ENCODE measurements at places on chromosomes 4 and X. TPM values are rescaled to one million over a fixed set of nuclear protein-coding genes. Genes with fewer than 3 reads are reported as not detected.

Gene VSIG1
- 2.4 TPM for total RNA-seq

Gene MAP3K15
- total RNA-seq, result 2.1 TPM

Gene ATP2B3
- total RNA-seq, result 0.21 TPM

Gene NUDT11
- total RNA-seq, result 3.6 TPM

Gene IL13RA2
- total RNA-seq, result 3.3 TPM

Gene EBP
- 41.5 TPM for total RNA-seq

Gene TBCK
- total RNA-seq, result 29.7 TPM

Gene SH3RF1
- 33.1 TPM for total RNA-seq

Gene WAS
- 8.1 TPM for total RNA-seq

DNA sequence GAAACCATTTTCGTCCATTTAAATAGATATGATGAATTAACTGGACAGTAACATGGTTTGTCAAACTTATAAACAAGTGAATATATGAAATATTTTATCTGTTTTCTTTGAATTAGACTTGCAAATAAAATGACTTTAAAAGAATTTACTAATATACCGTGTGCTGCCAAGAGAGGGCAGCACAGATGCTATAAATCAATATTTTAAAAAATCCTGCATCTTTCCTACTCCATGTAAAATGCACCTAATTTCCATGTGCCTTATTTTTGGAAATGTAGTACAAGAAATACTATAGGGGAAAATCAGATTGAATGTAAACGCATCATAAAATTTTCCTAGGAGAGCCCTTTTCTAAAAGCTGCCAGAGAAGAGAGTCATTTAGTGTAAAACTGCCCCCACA is 62.2 kb downstream of the PRKX start:
- no peaks in the 10 kb centered on the region for H3K4me1 ChIP-seq
- H3K27me3 ChIP-seq, result peaks cover 2% of the 10 kb centered on the region
- DNase-seq, result peak; percentile 39
- no peak overlapping the region for H3K4me3 ChIP-seq

GRCh38 chrX:127124871-127125270 is 305.3 kb downstream of the PRR32 start:
- no peaks in the 10 kb centered on the region for H3K4me1 ChIP-seq
- no peaks in the 10 kb centered on the region for H3K36me3 ChIP-seq
- no peak overlapping the region for H3K27ac ChIP-seq
- no peaks in the 10 kb centered on the region for H3K27me3 ChIP-seq
- no peak for DNase-seq
- no peak overlapping the region for H3K4me3 ChIP-seq

DNA sequence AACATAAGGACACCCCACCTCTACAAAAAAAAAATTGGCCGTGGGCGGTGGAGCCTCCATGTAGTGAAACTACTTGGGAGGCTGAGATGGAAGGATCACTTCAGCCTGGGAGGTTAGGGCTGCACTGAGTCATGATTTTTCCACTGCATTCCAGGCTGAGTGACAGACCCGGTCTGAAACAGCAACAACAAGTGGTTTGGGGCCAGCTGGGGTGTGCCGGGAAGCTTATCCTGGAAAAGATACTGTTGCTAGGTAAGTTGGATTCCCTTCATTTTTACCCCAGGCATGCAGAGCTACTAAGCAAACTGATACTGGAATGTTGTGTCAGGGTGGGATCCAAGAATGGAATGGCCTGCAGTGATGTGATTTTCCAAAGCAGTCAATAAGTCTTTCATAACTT is 57.0 kb downstream of the XAGE2 start:
- DNase-seq, result no peak
- H3K27ac ChIP-seq, result no peak overlapping the region
- H3K27me3 ChIP-seq, result no peaks in the 10 kb centered on the region
- no peaks in the 10 kb centered on the region for H3K4me1 ChIP-seq
- H3K4me3 ChIP-seq, result no peak overlapping the region

GRCh38 chr4:129561886-129562671 is 466.1 kb downstream of the C4orf33 start:
- no peak overlapping the region for H3K4me3 ChIP-seq
- DNase-seq, result no peak
- H3K27ac ChIP-seq, result no peak overlapping the region
- no peaks in the 10 kb centered on the region for H3K36me3 ChIP-seq
- H3K27me3 ChIP-seq, result no peaks in the 10 kb centered on the region

DNA sequence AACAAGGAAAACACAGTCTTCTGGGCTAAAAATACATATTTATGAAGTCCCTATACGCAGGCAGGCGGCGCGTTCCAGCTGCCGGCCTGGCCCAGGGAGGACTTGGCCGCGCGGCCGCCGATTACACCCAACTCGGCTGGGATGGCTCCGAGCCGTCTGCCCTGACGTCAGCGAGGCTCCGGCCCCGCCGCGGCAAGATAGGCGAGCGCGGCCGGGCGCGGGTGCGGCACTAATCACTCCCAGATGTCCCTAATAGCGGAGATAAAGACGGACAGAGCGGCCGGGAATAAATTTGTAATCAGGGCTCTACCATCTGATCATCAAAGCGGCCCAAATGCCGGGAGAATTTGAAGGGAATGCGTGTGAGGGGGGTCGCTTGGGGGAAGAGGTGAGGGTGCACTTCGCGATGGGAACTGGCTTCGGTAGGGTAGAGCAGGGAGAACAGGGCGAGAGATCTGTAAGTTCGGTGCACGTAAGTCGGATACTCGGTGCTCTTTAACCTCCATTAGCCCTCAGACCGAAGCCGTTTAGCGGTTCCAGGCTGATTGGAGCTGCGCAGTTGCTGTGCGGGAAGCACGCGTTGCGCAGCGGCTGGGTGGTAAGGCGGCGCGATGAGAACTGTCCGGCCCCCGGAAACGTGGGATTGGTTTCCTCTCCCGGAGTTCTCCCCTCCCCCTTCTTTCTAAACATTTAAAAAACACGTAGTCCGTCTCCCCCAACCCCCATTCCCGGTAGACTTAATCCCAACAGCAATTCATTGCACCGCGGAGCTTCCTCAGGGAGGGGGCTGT is 7.7 kb downstream of the HAND2 start:
- peak; percentile 94 for DNase-seq
- H3K27me3 ChIP-seq, result peaks cover 100% of the 10 kb centered on the region
- no peak overlapping the region for H3K4me3 ChIP-seq
- peaks cover 7% of the 10 kb centered on the region for H3K4me1 ChIP-seq

DNA sequence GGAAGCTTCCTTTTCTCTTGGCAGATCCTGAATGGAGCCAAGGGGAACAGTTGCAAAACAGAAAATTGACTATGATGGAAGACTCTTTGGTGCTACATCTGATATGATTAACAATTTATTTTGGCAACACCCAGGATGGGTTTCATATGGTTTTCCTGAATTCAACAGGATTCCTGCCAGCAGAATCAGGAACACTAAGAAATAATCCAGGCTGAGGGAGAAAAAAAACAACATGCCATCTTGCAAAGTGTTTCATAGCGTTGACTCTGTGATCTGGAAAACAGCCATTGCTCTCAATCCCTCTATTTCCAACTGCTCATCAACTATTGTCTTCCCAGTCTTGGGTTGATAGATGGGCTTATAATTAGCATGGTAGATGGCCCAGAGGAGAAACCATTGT is 303.8 kb upstream of the KLF3 start:
- no peak overlapping the region for H3K4me3 ChIP-seq
- peak; percentile 82 for DNase-seq
- peaks cover 21% of the 10 kb centered on the region for H3K4me1 ChIP-seq
- H3K27ac ChIP-seq, result no peak overlapping the region

DNA sequence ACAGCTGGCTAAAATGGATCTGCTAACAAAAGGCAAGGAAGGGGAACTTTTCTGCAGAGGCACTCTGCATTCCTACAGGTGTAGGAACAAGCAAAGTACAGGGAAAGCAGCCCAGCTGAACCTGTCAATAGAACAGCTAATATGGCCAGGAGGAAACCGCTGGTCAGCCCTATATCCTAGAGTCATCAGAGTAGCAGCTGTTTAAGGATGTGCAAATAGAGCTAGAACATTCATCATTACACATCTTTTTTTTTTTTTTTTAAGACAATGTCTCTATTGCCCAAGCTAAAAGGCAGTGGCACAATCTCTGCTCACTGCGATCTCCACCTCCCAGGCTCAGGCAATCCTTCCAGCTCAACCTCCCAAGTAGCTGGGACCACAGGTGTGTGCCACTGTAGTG is 163.0 kb downstream of the BTC start:
- no peaks in the 10 kb centered on the region for H3K27me3 ChIP-seq
- H3K4me3 ChIP-seq, result no peak overlapping the region
- no peak for DNase-seq
- H3K27ac ChIP-seq, result no peak overlapping the region

DNA sequence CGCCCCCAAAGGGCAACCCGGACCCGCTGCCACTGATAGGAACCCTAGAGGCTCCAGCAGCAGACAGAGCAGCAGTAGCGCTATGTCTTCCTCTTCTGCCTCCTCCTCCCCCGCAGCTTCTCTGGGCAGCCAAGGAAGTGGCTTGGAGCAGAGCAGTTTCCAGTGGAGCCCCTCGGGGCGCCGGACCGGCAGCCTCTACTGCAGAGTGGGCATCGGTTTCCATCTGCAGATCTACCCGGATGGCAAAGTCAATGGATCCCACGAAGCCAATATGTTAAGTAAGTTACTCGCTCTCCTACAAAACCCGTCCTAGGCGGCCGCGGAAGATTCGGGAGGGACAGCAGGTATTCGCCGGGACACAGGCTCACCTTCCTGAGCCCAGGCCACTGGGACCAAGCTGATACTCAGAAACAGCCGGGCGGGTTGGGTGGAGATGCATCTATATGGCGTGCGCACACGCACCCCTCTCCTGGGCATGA is 477 bp downstream of the FGF5 start:
- peak; percentile 24 for DNase-seq
- H3K27me3 ChIP-seq, result peaks cover 80% of the 10 kb centered on the region
- no peaks in the 10 kb centered on the region for H3K36me3 ChIP-seq
- H3K4me3 ChIP-seq, result no peak overlapping the region

DNA sequence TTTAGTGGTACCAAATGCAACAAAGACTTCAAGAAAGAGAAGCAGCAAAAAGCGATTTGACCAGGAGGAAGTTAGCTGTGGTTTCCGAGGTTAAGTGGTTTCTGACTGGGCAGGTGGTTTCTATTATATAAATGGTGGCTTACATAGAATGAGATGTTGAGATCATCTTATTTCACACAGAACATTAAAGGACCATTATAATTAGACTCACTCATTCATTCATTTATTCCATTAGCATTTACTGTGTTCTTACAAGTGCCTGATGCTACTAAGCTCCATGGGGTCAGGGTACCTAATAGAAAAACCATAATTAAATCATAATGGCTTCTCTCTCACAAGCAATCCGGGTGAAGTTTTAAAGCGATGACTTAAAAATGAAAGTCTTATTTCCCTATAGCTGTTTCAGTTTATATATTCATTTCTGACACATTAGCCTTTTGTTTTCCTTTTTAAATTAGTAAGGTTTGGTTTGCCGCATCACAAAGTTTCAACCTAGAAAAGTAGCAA is 10.6 kb downstream of the TSPAN6 start:
- no peak overlapping the region for H3K27ac ChIP-seq
- DNase-seq, result no peak
- H3K4me3 ChIP-seq, result no peak overlapping the region
- peaks cover 2% of the 10 kb centered on the region for H3K36me3 ChIP-seq
- H3K27me3 ChIP-seq, result peaks cover 13% of the 10 kb centered on the region
- no peaks in the 10 kb centered on the region for H3K4me1 ChIP-seq

DNA sequence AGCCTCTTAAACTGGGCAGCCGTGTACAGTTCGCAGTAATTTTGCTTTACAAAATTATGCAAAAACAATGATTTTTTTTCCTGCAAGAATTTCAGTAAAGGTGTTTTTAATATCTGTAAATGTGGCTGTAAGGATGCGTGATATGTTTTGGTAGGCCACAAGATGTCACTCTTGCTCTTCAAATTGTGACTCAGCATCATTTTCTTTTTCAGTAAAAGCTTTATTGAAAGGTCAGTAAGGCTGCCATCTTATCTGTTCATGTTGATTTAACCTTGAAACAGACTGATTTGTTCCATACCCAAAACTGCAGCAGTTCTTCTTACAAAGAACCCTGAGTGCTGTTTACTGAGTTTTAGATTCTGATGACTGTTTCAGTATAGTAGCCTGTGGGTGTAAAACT is 39.9 kb downstream of the TXLNG start:
- no peak for DNase-seq
- no peak overlapping the region for H3K4me3 ChIP-seq
- H3K27ac ChIP-seq, result no peak overlapping the region
- H3K36me3 ChIP-seq, result peaks cover 4% of the 10 kb centered on the region
- H3K27me3 ChIP-seq, result no peaks in the 10 kb centered on the region

DNA sequence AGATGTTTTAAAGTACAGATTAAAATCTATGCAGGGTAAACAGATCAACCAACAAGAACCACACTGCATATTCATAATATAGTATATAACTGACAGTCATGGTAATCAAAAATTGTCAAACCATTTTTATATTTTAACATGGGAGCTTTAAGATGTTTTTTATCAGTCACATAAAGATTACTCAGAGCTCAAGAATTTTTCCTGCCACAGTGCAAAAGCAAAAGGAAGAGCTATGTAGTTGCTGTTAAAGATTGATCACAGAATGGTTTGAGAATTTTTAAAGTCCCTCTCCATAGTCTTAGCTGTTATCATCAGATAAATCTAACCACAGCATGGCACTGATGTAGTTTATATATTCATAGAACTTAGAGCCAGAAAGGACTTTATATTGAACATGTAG is 8.5 kb downstream of the RAB9B start:
- H3K4me1 ChIP-seq, result no peaks in the 10 kb centered on the region
- no peak overlapping the region for H3K27ac ChIP-seq
- H3K27me3 ChIP-seq, result peaks cover 6% of the 10 kb centered on the region
- no peak for DNase-seq
- H3K4me3 ChIP-seq, result no peak overlapping the region

DNA sequence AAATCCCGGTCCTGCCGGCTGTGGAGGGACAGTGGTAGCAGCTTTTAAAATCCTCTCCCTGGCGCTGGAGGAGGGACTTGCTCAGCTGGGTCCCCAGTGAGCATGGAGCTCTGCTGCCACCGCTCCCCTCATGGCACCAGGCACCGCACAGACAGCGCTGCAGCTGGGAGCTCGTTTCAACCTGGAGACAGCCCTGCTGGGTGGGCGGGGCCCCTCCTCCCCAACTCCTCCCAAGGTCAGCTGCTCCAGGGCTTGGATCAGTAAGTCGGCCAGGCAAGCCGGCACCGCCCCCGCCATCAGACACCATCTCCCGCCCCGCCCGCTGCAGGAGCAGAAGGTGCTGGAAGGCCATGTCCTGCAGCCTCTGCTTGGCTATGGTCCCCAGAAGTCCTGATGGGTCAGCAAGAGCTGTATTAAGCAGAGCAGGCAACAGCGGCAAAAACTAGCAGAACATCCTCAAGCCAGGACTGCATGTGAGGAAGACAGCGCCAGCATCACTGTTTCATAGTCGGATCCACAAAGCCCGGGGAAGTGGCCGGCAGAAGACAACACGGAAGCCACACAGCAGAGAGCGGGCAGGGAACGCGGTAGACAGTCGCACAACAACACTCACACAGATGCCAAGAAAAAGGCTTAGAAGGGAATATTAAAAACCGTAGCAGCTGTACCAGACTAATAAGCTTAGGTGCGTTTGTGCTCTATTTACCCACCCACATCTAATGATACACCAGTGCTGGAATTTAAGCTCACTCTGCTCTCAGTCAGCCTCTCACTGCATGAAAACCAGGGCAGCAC is 16.2 kb downstream of the ZFYVE28 start:
- no peaks in the 10 kb centered on the region for H3K36me3 ChIP-seq
- H3K27me3 ChIP-seq, result no peaks in the 10 kb centered on the region
- peaks cover 12% of the 10 kb centered on the region for H3K4me1 ChIP-seq
- H3K27ac ChIP-seq, result no peak overlapping the region
- DNase-seq, result peak; percentile 34

GRCh38 chr4:39706334-39706733 is 8.4 kb downstream of the UBE2K start:
- DNase-seq, result peak; percentile 57
- no peaks in the 10 kb centered on the region for H3K27me3 ChIP-seq
- H3K4me1 ChIP-seq, result peaks cover 7% of the 10 kb centered on the region
- peak overlapping the region; percentile 84 for H3K27ac ChIP-seq
- no peak overlapping the region for H3K4me3 ChIP-seq

Measured in lung (tissue), 17 donors.